ENCODE measurements at places on chromosomes 2 and 18. TPM values are rescaled to one million over a fixed set of nuclear protein-coding genes. Genes with fewer than 3 reads are reported as not detected.

DNA sequence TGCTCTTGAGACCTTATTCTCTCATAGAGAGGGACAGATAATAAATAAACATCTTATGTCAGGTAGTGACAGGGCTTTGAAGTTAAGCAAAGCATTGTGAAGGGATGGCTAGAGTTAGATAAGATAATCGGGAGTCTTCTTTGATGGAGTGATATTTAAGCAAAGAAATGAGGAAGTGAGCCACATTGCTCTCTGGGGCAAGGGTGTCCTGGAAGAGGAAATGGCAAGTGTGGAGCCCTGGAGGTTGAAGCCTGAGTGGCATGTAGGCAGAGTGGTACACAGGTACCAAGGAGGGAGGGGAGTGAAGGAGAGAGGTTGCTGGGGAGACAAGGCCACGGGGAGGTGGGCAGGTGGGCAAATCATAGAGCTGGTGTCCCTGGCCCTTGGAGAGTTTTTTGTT is 110.2 kb downstream of the CTAGE1 start:
- ATAC-seq: no peak

DNA sequence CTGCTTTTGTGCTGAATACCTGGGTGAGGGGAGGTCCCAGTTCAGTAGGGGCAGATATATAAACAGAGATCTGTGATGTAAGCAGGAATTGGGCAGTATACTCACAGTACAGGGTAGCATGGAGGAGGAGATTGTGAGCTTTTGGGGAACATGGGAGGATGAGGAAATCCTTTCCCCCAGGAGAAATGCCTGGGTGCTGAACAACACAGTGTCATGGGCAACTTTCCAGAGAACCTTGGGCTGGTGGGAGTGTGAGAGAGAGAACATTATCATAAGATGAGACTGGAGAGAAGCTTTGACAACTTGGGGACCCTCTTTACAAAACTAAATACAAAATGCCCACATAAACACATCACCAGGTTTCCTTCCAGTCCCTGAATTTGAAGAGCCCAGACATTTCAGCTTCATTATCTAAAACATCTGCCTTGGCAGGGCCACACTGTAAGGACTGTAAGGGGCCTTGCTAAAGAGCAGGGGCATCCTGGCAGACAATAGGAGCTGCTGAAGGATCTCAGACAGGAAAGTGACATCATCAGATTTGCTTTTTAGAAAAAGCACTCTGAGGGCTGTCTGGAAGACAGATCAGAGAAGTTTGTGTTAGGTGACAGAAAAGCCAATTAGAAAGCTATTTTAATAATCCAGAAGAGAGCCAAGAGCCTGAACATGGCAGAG is 303.1 kb upstream of the FBXO11 start:
- no peak for ATAC-seq

GRCh38 chr2:56380861-56381260 is 197.1 kb downstream of the CCDC85A start:
- ATAC-seq: no peak

DNA sequence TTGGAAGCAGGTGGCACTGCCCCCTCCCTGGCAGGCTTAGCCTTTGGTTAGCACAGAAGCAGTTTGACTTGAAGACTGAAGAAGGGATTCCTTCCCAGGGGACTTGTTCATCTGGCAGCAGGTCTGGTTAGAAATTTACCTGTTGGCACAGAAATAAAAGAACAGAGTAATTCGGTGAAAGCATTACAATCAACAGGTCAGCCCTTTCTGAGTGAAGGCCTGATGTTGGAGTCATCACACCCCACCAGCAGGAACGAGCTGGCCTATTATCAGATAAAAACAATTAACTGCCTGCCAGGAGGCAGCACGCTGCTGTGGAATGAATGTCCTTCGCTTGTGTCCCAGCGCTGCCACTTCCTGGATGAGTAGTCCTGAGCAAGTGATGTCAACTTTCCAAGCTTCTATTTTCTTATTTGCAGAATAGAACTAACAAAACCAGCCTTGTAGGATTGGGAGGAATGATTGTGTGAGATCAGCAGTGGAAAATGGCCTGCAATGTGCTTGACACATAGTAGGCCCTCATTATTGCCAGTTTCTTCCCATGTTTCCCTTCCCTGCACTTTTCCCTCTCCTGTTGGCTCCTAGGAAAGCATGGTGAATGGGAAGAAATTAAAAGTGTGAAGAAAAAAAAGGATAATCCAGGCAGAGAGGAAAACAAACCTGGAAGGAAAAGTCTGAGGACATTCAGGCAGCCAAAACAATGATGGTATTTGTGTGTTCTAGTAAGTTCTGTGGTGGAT is 29.0 kb downstream of the LGALSL start:
- no peak for ATAC-seq

The SLC4A5 gene
- 5.9 TPM for total RNA-seq
